ENCODE measurements at places on chromosomes 5 and 9.

DNA sequence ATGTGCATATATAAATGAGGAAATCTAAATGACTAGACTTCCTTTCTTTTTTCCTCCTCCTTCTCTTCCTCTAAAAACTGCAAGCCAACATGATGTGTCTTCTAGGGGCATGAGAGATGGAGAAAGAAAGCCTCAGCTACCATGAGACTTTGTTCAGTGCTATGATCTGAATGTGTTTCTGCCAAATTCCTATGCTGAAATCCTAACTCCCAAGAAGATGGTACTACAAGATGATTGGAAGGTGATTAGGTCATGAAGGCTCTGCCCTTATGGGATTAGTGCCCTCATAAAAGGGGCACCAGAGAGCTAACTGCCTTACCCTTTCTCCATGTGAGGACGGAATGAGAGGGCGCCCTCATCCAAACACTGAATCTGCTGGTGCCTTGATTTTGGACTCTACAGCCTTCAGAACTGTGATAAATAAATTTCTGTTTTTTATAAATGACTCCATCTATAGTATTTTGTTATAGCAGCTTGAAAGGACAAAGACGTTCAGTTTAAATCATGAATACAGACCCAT, 72.2 kb upstream of the IL6ST start:
- no peak for DNase-seq

- DNase-seq, result no peak
Measured at GRCh38 chr9:134986957-134987356, 69.2 kb upstream of the FCN1 start.

DNA sequence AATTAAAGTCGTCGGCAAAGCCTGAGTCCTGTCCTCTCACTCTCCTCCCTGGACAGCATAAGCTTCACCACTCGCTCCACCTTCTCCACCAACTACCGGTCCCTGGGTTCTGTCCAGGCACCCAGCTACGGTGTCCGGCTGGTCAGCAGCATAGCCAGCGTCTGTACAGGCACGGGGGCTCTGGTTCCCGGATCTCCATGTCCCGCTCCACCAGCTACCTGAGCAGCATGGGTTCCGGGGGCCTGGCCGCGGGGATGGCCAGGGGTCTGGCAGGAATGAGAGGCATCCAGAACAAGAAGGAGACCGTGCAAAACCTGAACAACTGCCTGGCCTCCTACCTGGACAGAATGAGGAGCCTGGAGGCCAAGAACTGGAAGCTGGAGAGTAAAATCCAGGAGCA, 1.7 kb upstream of the XPA start:
- no peak for DNase-seq

DNA sequence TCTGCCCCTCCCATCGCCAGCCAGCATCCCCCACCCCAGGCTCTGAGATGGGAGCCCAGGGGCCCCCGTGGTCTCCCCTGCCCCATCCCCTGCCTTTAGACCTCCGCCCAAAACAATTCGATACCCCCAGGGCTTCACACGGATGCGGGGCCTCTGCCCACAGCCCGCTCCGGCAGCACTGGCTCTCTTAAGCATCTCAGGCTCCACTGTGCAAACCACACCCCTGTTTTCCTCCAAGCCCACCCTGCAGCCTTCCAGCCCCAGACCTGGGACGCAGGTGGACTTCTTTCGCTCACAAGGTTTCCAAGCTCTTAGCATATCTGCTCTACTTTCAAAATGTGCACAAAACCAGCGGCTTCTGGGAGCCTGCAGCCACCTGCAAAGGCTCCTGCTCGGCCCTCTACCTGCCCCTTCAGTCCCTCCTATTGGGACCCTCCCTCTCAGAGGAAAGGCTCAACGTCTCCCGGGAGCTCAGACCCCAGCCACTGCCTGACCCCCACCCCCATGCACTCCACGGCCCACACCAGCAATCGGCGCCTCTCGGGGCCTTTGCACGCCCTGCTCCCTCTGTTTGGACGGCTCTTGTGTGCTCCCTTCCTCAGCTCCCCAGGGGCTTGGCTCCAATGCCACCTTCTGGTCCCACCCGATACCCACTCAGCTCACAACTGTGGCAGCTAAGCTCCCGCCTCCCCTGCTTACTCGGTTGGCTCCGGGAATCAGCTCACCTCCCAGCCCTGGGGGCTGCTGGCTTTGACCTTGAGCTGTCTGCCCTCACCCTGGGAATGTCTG, 918 bp upstream of the SLC9A3 start:
- DNase-seq, result no peak

- DNase-seq, result no peak
Measured at GRCh38 chr9:7315746-7316145, 483.8 kb downstream of the DMAC1 start.

DNA sequence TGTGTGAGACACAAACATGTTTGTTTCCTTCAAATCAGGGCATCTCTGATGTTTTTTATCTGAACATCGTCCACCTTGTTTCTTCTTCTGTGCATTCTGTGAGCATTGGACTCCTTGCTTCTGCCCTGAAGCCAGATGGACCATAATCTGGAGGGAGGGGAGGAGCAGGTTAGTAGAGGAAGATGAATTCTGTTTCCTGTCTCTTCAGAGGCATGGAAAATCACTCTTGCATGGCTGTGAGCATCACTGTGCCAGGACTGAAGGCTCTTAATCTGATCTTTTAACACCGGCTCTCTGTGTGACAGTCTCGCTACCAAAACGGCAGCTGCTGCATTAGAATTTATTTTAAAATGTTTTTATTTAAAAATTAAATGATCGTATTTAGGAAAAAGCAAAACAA, 43.3 kb downstream of the TLE4 start:
- no peak for DNase-seq

All from stimulated activated CD4-positive, alpha-beta T cell treated with anti-CD3 and anti-CD28 coated beads, Interleukin-12 subunit alpha, Interleukin-12 subunit beta, amount 100 ng/mL, for 4 hours (primary cell).